ENCODE measurements at places on chromosomes 12 and 14. TPM values are rescaled to one million over a fixed set of nuclear protein-coding genes. Genes with fewer than 3 reads are reported as not detected.
A peak's percentile ranks its signal among the peaks of the same experiment; 100 is the strongest.

GRCh38 chr14:51463461-51463860 lies 188.2 kb upstream of the FRMD6 start:
- no peak for DNase-seq

- peak; percentile 74 for DNase-seq
These were observed 2.5 kb upstream of the TEP1 start for GRCh38 chr14:20415782-20416206.

- DNase-seq, result no peak
These were observed 42.6 kb downstream of the TRAFD1 start for GRCh38 chr12:112167718-112168525.

GRCh38 chr12:103680591-103681141 lies 93.6 kb downstream of the STAB2 start:
- DNase-seq, result no peak

GRCh38 chr12:27709932-27710591 lies 570 bp upstream of the MRPS35 start:
- DNase-seq, result peak; percentile 77

Gene CIROP
- not detected for total RNA-seq

GRCh38 chr12:96400631-96401075 lies 414 bp upstream of the CDK17 start:
- peak; percentile 37 for DNase-seq

Gene TNFAIP2
- 80.7 TPM for total RNA-seq

DNA sequence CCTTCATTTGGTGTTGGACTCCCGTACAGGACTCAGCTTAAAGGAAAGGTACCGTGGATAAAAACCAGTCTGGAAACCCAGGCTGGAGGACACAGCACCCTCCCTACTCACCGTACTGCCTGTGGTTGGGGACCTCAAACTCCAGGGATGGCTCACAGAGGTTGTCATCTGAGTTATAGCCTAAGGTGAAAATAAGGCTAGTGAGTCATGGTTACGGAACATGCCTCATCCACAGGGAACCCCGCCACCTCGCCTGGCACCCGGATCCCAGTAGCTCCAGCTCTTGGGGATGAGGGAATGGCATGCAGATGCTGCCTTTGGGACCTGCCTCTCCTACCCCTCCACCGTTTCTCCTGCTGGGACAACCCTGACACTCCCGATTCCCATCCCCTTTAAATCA lies 36.8 kb upstream of the GPR68 start:
- peak; percentile 91 for DNase-seq

Gene MBD6
- 13.1 TPM for total RNA-seq

Data from PC-3 (cell line).